ENCODE measurements at places on chromosomes 13 and 19.

DNA sequence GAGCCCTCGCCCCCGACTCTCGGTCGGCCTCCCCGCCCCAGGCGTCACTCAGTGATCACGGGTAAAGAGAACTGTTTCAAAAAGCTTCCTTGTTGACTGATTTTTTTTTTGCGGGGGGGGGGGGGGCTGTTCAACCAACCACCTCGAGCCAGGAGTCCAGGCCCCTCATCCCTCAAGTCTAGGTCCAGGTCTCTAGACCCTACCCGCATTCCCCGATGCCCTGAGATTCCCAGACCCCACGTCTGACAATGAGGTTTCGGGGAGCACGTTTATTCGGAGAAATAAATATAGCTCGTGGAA, 4.3 kb downstream of the HRC start:
- DNase-seq: no peak

GRCh38 chr19:18594096-18594823, 5.7 kb downstream of the REX1BD start:
- peak; percentile 84 for DNase-seq

GRCh38 chr19:32719611-32720059, at the start of gene TDRD12:
Gene TDRD12 (plus strand): TSS chr19:32719767. CDS start chr19:32720073, 306 bp downstream.
- no peak for DNase-seq

GRCh38 chr19:55442372-55442961, 633 bp downstream of the SHISA7 start:
- peak; percentile 37 for DNase-seq

- DNase-seq: no peak
Measured at GRCh38 chr13:61294467-61295191, 121.0 kb downstream of the PCDH20 start.

- no peak for DNase-seq
Measured at GRCh38 chr19:52200044-52200443, 10.2 kb downstream of the PPP2R1A start.

Data from NCI-H510A treated with DMSO at 0.1 percent for 48 hours (cell line).